ENCODE measurements at places on chromosomes 2 and 18.

DNA sequence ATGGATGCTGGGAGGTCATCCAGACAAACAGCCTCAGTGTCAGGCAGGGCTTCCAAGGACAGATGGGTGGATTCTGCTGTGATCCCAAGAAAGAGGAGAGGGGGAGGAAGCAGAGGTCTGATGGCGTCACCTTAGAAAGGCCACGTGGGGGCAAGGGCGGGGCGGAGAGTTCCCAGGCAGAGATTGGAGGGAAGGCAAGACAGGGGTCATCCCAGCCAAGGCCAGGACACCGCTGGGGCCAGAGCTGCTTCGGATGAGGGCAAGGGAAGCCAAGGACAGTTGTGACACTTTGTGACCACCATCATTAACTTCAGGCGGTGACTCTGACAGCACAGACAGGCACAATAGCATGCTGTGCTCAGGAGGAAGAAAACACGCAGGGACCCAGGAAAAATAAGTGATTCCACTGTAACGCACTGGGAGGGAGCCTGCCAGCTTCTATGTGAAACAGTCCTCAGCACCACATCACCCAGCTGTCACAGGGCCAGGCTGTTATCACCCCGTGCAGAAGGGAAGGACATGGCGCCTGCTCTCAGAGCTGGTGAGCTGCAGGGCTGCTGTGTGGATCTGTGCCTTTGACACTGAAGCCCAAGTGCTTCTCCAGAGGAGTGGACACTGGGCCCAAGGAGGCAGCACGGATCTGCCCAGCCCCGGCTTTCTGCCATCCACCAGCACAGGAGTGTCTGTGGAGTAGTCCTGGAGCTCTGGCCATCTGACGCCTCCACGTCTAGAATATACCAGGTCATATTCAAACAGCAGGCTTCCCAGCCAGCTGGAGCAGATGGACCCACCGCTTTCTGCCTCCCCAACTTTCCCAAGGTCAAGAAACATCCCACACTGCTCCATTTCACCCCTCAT is 204.1 kb downstream of the NDUFA10 start:
- no peak for DNase-seq

- peak; percentile 17 for DNase-seq
Measured at GRCh38 chr2:148814143-148814859, 60.7 kb upstream of the KIF5C start.

DNA sequence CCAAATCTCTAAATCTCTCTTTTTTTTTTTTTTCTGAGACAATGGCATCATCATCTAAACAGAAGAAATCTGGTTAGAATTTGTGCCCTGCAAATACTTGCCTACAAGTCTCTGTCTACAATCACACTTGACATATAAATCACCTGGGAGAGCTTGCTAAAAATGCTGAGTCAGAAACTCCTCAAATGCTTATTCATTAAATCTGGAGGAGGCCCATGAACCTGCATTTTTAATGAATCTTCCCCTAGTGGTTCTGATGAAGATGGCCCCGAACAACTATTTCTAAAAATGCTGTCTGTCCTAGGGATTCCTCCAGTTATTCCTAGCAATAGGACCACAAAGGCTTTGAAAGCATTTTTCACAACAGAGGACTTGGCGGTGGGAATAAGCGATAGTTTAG is 1.6 kb upstream of the CSRNP3 start:
- DNase-seq = no peak

- DNase-seq = no peak
Measured at GRCh38 chr2:240981871-240982800, 16.3 kb upstream of the SNED1 start.

DNA sequence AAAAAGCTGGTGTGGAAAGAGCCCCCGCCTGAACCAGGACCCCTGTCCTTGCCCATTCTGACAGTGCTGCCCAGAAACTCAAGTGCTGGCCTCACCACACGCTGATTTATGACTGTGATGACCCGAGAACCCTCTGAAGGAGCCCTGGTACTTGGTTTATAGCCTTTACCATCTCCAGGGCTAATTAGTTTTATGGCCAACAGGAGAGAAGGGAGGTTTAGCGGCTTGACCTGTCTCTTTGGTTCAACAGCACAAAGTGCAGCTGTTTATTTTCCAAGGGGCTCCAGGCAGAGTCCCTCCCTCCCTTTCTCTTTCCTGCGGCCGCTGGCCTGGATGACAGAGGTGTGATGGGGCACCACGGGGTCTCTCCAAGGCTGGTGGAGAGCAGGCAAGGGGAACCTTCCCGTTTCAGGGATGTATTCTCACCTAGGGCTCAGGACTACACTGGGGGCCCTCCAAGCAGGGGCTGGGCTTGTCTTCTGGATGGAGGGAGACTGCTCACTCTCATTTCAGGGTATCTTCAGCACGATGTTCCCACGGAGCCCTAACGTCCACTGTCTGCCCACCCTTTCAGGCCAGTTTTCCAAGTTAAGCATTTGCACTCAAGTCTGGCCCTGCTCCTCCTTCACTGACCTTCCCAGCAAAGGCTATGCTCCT is 174.2 kb upstream of the GLI2 start:
- no peak for DNase-seq

DNA sequence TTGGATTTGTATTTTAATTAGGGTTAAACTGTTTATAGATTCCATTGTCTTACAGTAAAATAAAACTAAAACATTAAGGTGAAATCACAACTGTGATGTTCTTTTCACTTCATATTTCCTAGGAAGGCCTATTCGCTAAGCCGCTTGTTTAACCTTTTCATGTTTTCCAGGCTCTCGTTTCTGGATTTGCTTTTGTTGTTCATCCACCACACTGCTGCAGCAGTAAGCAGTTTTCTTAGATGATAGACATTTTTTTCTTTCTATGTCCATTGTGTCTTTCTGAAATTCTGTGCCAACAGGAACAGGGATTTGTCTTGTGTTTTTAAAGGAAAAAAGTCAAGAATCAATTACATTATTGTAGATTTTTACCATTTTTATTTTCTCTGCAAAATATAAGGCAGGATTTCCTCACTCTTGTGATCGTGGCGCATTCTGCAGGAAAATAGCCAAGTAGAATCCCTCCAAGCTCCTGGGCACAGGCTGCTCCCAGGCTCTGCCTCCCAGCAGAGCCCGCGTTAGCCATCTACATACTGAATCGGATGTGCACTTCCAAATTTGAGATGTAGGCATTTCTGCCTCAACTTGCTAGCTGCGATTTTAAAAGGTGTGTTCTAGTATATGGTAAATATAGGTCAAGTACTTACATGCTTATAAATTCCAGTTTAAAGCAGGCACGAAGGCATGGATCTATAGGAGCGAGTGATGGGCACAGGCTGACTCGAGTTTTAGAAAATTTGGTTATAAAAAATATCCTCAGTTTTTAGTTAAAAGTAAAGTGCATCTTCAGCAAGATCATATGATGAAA is 10.2 kb downstream of the TSHZ1 start:
- no peak for DNase-seq

DNA sequence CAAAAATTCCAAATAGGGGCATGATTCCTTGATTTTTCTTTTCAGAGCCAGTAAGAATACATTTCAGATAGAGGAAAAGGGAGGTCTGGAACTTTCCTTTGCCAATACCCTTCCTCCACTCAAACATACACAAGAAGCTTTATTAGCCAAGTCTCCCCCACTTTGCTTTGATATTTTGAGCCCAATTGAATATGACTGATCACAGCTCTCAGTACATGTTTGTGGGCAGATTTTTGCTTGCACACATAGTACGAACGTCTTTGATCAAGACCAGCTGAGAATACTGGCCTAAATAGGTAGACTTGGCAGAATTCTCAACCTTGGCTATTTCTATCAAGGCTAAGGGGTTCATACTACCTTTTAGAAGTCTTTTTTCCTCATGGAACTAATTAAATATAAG is 148.8 kb upstream of the PGAP1 start:
- no peak for DNase-seq

DNA sequence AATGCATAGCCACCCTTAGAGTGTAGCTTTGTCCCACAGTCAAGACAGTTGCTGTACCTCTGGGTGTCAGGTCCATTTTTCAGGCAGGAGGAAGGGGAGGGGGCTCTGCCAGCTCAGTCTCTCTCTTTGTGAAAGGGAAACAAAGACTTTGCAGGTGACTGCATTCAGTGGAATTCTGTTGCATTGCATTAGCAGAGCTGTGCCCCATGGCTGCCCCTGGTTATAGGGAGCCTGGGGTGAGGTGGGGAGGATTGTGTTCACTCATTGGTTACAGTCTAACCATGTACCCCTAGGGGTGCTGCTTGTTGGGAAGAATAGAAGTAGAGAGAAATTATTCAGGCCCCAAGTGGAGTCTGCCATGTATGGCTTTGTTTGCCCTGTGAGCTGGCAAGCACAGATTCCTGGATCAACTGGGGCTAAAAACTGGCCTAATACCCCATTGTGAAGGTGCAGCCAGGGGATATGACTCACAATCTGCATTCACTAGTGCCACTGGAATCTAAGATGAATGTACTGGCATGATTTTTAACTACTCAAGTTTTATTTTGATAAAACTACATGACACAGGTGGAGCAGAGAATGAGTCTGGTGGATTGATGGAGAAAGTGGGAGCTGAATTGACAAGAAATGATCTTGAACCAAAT is 118.4 kb downstream of the SH3BP4 start:
- no peak for DNase-seq

DNA sequence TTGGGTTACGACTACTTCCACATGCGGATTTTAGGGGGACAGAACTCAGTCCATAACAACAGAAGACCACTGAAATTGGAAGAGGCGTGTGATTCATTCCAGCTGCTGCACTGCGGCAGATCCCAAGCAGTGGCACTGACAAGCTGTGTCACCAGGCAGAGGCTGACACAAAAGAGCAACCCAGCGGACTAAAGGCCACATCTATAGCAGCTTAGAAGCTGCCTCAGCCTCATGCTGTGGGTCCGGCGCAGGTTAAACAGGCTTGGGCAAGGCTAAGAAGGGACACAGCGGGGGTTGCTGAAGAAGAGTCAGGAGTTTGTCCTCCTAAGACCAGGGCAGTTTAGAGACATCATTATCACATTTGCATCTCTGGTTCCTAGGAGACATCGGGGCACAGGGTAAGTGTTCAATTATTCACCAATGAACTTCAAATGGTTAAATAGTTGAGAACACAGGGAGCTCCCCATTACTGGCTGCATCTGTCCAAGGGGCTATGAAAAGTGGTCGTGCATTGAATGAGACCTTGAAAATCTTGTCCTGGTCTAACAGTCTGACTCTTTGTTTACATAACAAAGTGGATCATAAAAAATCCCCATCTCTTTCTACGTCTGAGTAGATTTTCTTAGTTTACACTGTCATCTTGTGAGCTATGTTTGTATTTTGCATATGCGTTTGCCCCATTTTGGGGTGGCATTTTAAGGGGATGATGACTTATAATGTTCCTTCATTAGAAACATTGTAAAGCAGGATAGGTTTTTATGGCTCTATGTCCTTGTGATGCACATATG is 162.3 kb upstream of the TRIB2 start:
- DNase-seq = no peak

- no peak for DNase-seq
Measured at GRCh38 chr18:59141294-59142068, 1.8 kb downstream of the SEC11C start.

DNA sequence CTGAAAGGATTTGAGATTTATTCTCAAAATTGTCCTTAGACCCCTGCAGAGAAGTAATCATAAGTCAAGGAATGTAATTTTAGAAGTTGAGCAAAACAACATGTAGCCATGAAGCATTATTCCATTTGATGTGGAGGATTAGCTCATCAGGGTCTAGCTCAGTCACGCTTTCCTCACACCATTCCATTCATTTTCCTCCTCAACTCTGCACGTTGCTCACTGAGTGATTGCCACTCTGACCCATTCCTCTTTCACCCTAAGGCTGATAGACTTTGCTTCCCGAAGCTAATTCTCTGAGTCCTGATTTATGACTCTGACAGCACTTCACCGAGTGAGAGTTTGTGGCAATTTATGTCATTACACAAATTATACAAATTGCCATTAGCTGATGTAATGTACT is 820.6 kb upstream of the PIK3C3 start:
- no peak for DNase-seq

DNA sequence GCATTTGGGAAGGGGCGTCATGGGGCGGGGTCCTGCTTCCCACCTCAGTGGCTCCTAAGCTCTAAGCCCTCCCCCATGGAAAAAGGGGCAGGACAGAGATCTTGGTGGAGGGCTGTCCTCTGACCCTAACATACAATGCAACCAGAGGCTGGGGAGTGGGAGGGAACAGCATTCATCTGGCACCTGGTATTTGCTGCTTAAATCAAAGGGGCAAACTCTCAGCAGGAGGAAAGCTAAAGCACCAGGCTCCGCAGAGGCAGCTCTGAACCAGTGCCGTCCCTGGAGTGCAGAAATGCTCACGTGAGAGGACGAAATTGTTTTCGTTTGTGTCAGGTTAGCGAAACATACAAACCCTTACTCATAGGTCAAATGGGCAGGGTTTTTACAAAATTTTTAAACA is 92.7 kb upstream of the PXDN start:
- no peak for DNase-seq

DNA sequence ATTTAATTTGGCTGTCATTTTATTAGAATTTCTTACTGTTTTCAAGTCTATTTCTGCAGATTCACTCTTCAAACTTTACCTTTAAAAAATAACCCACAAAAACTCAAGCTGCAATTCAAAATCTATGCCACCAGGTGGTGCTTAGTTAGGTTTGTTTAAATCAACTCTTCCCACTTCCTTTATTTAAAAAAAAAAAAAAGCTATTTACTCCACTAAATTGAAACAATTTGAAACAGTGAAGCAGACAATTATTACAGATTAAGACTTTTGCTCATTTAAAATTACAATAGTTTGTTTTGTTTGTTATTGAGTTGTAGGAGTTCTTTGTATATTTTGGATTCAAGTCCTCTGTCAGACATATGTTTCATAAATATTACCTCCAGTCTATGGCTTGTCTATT is 300.0 kb downstream of the PDE11A start:
- DNase-seq = peak; percentile 45

DNA sequence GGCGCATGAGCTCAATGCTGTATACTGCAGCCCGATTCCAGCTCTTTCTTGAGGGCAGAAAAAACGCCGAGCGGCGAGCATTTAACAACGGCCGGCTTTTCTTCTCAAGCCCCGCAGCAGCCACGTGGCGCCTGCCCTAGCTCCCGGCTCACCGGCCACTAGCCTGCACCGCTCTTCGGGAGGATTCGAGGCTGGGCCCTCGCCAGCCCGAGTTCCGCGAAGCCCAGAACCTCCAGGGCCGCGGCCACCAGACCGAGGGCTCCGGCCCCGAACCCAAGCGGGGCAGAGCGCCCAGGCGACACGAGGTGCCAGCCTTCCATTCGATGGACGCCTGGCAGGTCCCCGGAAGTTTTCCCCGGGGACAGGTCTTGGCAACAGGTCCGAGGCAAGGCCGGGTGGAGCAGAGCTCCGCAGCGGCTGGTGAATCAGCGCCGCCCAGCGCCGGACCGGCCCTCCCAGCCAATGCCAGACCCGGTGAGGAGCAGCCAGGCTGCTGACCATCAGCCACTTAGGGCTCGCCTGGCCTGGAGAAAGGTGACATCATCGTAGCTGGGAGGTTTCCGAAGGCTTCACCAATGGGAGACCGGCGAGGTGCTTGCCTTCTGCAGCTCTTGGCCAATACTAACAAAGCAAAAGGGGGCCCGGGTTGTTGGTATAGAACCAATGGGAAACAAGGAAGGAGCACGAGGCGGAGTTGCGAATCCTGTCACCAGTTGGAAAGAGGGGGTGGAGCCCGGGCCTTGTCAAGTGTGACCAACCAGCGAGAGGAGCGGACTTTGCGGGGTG is 552 bp upstream of the MXD1 start:
- peak; percentile 100 for DNase-seq

- peak; percentile 1 for DNase-seq
Measured at GRCh38 chr2:159551806-159552205, 64.5 kb downstream of the BAZ2B start.

- DNase-seq = no peak
Measured at GRCh38 chr18:27614951-27615844, 430.1 kb upstream of the CHST9 start.

- DNase-seq = no peak
Measured at GRCh38 chr2:234708091-234708683, 211.3 kb upstream of the ARL4C start.
